ENCODE measurements at places on chromosomes 12 and 14.

GRCh38 chr14:94646066-94646465 lies 33.9 kb downstream of the SERPINA3 start:
- no peaks in the 10 kb centered on the region for H3K4me1 ChIP-seq
- no peak for DNase-seq
- no peak overlapping the region for H3K4me3 ChIP-seq
- peaks cover 2% of the 10 kb centered on the region for H3K27me3 ChIP-seq
- H3K27ac ChIP-seq = no peak overlapping the region
- H3K36me3 ChIP-seq = no peaks in the 10 kb centered on the region

DNA sequence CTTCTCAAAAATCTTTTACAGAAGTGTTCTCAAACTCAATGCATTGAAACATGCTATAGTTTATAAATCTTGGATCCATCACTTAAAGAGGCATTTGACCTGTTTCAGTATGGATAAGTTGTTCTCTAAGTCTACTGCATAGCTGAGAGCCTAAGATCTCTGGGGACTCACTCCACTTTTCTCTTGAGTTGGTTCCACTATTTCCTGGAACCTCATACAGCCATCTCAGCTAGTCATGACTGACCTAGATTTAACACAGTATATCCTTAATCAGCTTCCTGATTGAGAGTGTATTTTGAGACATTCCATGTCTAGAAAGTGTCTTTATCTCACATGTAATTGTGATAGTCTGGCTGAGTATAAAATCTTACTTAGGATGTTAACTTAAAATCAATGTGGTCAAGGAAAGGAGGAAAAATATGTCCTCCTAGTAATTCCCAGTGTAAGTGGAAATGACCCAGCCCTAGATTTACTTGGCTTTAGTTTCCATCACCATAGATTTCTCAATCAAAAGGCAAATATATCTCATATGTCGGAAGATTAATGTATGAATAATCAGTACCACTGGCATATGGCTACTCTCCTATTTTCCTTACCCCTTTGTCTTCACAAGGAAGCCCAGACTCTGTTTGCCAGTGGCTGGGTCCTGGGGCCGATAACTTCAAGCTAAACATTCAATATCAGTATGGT lies 61.9 kb downstream of the KICS2 start:
- H3K4me1 ChIP-seq = no peaks in the 10 kb centered on the region
- no peak for DNase-seq
- H3K4me3 ChIP-seq = no peak overlapping the region
- H3K36me3 ChIP-seq = no peaks in the 10 kb centered on the region
- no peaks in the 10 kb centered on the region for H3K27me3 ChIP-seq

DNA sequence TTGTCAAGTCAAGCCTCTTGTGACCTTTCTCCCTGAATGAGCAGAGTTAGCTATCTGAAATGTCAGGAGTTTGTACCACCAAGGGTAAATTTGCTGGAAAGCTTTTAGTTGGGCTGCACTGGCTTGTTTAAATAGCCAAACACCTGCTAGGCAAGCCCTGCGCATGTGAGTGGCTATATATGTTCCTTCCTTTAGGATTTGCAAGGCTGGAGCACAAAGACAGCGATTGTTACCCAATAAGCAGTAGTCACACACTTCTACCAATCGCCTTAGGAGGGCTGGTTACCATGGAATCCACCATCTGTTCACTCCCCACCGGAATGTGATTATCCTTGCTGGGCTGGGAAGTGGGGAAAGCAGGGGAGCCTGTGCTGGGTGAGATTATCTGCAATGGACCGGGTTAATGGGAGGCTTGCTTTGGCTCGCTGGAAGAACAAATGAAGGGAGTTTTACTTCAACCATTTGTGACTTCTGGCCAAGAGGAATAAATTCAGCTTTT lies 102.5 kb downstream of the FGD4 start:
- H3K27me3 ChIP-seq = no peaks in the 10 kb centered on the region
- no peak overlapping the region for H3K27ac ChIP-seq
- no peak for DNase-seq
- H3K36me3 ChIP-seq = no peaks in the 10 kb centered on the region

- H3K36me3 ChIP-seq = no peaks in the 10 kb centered on the region
- DNase-seq = no peak
- no peak overlapping the region for H3K27ac ChIP-seq
- no peaks in the 10 kb centered on the region for H3K27me3 ChIP-seq
- no peak overlapping the region for H3K4me3 ChIP-seq
Measured at GRCh38 chr12:115303723-115304309, 619.8 kb upstream of the TBX3 start.

DNA sequence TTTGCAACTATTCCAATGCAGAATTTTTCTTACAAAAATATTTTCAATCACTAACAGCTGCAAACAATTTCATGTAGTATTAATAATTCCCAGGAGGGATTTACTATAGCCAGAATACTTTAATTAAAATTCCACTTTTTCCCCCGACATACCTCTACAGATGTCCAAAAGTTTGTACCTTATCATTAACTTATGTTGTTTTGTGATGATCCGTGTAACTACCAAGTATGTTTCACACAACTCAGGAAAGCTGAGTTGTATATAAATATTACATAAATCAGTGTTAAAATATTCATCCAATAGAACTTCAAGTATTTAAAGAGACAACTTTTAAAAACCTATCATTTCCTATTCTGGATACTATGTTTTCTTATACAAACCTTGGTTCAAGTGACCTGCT lies 2.4 kb downstream of the EPS8 start:
- H3K36me3 ChIP-seq = no peaks in the 10 kb centered on the region
- H3K27me3 ChIP-seq = peaks cover 10% of the 10 kb centered on the region
- no peak overlapping the region for H3K4me3 ChIP-seq
- DNase-seq = no peak
- H3K27ac ChIP-seq = no peak overlapping the region
- H3K4me1 ChIP-seq = peaks cover 19% of the 10 kb centered on the region

- peaks cover 11% of the 10 kb centered on the region for H3K27me3 ChIP-seq
- H3K36me3 ChIP-seq = no peaks in the 10 kb centered on the region
- no peak overlapping the region for H3K4me3 ChIP-seq
- DNase-seq = no peak
- no peak overlapping the region for H3K27ac ChIP-seq
Measured at GRCh38 chr12:118098911-118099671, 4.7 kb downstream of the VSIG10 start.

Data from CD4-positive, alpha-beta T cell (primary cell).